ENCODE measurements at places on chromosomes 16 and 17.

- no peak for DNase-seq
Observed at GRCh38 chr17:14813649-14814370, 451.3 kb downstream of the PMP22 start.

GRCh38 chr17:64085650-64086005 is 44.3 kb downstream of the ERN1 start:
- no peak for DNase-seq

- no peak for DNase-seq
Observed at GRCh38 chr16:50244140-50244503, 22.2 kb upstream of the ADCY7 start.

DNA sequence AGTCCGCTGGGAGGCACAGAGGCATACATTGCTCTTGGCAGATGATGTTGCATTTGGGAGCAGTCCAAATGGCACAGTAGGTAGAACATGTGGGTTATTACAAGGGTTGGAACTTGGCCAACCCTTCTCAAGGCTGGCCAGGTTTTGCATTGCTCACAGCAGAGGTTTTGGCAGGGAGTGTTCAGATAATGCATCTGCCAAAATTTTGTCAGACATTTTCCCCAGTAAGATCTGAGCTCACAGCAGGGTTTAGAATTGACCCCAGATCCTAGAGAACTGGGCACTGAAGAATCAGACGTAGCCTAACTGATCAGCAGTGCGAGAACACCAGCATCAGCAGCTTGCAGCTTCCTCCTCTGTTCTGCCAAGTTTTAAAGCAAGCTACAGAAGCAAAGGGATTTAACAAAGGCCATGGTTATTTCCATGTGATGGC is 468.8 kb upstream of the KIF2B start:
- no peak for DNase-seq

GRCh38 chr17:3986270-3986938 is 22.2 kb upstream of the ATP2A3 start:
- no peak for DNase-seq

- DNase-seq, result no peak
Observed at GRCh38 chr17:29445844-29446243, 55.7 kb downstream of the TAOK1 start.

DNA sequence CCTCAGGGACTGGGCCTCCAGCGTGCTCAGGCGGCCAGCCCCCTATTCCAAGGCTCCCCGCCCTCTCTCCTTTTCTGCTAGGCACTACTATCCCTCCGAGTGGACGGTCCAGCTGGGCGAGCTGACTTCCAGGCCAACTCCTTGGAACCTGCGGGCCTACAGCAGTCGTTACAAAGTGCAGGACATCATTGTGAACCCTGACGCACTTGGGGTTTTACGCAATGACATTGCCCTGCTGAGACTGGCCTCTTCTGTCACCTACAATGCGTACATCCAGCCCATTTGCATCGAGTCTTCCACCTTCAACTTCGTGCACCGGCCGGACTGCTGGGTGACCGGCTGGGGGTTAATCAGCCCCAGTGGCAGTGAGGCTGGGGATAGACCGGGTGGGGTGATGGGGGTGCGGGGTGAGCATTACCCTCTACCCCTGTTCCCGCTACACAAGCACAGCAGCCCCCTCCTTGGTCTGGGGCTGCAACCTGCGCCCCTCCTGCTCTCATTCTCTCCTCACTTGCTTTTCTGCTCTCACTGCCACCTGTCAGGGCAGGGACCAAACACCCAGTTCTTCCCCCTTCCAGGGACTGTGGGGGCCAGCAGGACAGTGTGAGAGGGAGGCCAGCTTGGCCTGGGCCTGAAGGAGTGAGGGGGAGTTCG is 1.1 kb downstream of the PRSS41 start:
- DNase-seq, result no peak

DNA sequence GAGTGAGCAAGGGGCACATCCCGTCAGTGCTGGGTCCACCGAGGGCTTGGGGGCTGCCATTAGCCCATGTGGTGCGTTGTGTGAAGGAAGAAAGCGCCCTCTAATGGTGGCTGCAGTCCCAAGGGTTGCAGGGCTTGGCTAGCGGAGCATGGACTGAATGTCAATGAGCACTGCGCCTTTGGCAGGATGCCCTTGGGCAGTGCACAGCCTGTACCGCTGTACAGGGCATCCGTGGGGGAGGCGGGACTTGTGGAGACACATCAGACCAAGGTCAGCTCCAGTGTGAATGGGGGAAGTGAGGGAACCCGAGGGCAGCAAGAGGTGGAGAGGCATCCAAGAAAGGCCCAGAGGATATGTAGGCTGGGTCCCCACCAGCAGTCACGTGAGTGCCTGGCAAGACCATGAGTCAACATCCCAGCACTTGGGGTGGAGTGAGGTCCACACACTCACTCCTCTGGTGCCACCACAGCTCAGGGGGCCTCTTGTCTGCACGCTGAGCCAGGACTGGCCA is 75.5 kb upstream of the MED9 start:
- no peak for DNase-seq

DNA sequence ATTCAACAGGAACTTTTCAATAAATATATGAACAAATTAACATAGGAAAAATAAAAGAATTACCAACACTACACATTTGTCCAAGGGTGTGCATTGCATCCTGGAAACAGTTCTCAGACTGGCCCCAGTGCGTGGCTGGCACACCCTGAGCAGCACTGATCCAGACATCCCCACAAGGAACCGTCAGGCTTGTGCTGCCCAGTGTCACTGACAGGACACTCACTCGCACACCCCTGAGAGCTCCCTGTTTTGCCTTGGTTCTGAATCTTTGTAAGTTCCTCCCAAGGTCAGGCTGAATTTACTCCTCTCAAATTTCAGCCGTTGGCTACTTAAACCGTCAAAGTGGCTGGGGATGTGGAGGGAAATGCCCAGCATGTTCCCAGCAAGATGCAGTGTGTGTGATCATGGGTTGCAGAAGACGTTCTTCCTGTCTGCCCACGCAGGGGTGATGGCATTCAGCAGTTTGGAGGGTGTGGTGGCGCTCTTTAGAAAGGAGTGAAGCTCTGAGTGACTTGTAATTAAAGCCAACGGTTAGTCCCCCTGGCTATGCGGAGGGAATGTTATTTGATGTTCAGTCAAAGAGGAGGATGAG is 1.7 kb downstream of the MT2A start:
- DNase-seq, result no peak

GRCh38 chr16:73040136-73040535 is 7.8 kb downstream of the ZFHX3 start:
- no peak for DNase-seq

DNA sequence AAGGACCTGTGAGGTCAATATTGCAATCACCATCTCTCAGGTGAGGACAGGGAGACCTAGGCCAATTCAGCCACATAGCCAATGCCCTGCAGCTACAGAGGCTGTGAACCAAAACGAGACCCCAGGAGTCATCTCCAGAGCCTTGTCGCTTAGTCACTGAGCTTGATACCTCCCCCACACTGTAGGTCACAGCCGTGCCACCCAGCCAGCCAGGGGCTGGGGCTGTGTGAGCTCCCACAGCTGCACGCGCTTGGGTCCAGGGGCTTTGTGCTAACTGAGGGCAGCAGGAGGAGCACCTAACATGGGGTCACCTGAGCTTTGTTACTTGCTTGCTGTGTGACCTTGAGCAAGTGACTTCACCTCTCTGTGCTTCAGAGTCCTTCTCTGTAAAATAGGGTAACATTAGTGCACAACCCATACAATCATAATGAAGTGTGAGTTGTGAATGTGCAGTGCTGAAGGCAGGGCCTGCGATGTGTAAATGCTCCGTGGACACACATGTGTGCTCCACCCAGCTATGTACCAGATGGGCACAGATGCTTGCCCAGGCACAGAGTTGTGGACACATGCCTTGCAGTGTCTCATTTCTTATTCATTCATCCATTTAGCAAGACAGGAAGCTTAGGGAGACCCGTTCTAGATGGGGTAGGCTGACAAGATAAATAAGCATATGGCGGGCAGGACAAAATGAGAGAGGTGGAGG is 25.9 kb downstream of the SBK1 start:
- no peak for DNase-seq

DNA sequence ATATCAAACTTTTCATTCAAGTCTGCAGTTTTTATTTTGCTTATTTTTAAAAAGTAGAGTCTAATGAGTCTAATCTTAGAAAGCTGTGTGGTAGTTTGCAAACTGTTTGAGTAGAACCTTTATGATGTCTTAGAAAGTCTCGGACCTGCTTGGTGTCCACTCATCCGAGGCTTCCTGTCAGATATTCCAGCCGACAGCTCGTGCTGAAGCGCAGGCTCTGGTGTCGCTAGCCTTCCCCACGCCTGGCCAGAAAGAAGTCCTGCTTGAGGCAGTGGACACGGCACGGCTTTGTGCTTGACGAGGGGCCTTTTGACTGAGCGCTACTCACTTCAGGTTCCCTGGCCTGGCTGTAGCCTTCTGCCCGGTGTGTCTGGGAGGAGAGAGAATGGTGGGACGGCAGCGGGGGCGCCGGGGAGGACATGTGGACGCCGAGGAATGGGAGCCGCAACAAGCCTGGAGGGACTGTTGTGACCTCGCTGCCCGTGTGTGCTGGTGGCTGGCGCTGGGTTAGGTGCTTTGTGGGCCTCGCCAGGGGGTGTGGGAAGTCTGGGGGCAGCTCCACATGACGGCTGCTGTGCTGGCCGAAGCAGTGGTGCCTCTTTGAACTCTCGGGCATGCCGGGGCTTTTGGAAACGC is 33.5 kb downstream of the BANP start:
- DNase-seq, result no peak

DNA sequence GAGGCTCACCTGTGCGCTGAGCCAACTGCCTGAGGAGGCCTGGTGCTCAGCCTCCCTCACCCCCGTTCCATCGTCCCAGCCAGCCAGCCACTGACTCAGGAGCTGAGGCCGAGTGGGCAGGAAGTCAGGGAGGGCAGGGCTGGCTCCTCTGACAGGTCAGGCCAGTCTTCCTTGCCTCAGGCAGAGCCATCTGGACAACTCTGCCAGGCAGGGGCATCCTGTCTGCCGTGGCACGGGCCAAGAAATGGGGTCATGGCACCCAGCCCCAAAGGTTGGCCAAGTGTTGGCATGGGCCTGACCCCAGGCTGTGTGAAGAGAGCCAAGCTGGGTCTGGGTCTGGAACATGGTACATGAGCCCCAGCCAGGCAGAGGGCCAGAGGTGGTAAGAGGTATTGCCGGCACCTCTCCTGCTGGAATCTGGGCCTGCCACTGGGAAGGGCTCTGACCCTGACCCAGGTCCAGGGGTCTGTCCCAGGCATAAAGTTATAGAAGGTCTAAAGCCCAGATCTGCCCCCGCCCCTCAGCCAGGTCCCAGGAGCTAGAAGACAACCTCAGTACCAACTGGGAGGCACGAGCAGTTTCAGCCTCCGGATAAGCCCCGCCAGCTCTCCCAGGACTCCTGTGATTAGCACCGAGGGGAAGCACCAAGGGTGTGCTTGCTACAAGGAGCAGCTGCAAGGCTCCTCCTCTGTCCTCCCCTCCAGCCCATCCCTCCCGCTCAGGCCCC is 2.5 kb upstream of the VASN start:
- no peak for DNase-seq

DNA sequence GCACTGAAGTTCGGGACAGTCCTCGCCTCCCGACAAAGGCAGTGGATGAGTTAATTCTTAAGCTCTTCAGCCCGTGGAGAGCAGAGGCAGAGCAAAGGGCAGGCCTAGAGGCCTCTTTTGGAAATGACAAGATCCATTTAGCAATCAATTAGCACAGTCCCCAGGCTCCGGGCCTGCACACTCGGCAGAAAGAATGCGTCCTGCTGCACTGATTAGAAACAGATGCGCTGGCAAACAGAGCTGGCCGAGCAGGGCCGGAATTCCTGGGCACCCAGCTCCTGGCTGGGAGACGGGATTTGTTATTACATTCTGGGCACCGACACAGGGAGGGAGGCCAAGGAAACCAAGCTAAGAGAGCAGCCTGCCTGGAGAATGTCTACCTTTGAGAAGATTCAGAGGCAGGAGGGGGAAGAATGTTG is 162.9 kb downstream of the COPRS start:
- DNase-seq, result no peak

DNA sequence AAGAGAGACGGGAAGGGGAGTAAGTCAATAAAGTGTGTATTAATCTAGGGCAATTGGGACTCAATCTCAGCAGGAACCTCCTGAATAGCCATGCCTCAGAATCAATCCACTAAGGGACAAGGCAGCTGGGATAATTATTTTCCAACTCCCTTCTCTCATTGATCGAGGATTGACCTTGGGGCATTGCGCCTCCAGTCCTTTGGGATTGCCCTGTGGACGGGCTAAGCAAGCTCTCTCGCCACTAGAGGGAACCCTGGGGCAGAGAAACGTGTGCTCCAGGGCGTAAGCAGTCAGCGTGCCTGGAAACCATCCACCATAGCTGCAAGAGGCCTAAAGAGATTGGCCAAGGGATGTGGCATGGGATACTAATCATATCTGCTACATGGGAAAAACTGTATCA is 53.9 kb upstream of the ERCC4 start:
- peak; percentile 21 for DNase-seq

- DNase-seq, result no peak
Observed at GRCh38 chr17:57107498-57108101, 22.6 kb downstream of the AKAP1 start.

- DNase-seq, result no peak
Observed at GRCh38 chr16:65786916-65787315, 579.6 kb upstream of the CDH5 start.

DNA sequence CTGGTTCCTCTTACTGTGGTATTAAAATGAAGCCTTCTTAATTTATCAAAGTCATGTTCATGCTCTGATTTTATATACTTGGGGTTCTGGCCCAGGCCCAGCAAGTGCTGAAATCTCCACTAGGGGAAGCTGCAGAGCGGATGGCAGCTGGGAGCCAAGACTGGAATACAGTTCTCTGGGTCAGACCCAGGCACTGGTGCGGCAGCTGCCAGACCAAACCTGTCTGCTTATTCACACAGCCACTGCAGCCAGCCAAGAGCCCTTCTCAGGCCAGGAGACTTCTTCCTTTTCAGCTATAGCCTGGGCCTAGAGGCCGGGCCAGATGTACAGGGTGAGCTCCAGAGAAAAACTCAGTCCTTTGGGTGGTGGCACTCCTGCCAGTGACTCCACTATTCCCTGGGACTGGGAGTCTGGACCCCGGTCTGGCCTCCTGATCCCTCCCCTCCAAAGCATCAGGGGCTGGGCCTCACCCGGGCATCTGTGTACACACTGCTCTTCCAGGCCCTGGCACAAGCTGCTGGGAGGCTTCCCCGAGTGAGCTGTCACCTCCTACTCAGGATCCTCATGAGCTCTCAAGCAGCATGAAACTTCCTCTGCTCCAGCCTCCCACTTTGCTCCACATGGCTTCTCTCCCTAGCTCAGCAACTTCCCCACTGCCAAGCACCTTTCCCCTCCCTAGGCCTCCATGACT is 24.4 kb downstream of the ATP6V0D1 start:
- no peak for DNase-seq

DNA sequence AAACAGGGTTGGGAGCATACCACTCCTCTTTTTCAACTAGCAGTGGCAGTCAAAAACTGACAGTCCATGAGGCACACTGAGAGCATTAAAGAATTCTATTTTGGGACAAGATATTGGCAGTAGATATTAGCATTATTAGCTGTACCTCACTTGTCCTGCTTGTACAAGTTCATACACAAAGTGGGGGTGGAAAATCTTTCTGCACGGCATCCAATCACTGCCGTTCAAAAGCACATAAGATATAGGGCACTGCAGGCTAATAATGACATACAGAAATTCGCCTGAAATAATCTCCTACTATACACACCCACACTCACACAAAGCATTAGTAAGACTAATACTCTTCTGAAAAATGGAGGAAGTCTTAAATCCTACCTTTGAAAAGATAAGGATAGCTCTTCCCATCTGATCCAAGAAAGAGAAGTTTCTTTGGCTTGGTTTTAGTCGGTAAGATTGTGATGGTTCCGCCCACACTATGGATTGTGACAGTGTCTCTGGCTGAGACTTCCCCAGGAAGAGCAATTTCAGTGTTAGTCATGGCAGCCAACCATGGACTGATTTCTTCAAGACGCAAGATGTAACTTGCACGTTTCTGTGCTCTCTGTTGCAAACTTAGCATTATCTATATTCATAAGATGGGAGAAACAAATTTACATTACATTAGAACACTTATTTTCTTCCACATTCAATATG is 40.6 kb upstream of the ARL6IP1 start:
- DNase-seq, result no peak
